ENCODE measurements at places on chromosomes 2 and 18.

DNA sequence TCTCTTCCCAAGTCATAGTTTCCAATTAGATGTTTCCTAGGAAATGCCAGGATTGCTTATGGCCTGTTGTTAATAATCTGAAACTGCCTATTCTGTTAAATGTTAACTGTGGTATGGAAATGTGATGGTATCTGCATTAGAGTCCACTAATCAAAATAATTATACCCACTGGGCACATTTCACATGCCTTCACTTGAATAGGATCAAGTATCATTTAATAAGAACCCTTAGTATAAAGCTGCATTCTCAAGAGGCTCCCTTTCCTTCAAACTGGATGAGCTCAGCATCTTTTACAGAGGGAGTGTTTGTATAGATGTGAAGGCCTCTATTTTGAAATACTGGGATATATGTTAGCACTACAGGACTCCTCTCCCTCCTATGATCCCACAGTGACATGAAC, 477.2 kb upstream of the VRK2 start:
- no peaks in the 10 kb centered on the region for H3K36me3 ChIP-seq
- no peak for DNase-seq
- H3K27me3 ChIP-seq = no peaks in the 10 kb centered on the region
- H3K4me3 ChIP-seq = no peak overlapping the region

GRCh38 chr2:108602422-108602821, 68.2 kb downstream of the LIMS1 start:
- H3K27ac ChIP-seq = no peak overlapping the region
- H3K4me1 ChIP-seq = no peaks in the 10 kb centered on the region
- DNase-seq = no peak

GRCh38 chr2:125041846-125042245, 1016.8 kb downstream of the CNTNAP5 start:
- no peaks in the 10 kb centered on the region for H3K36me3 ChIP-seq
- H3K27me3 ChIP-seq = no peaks in the 10 kb centered on the region
- no peaks in the 10 kb centered on the region for H3K4me1 ChIP-seq
- no peak for DNase-seq
- no peak overlapping the region for H3K4me3 ChIP-seq
- H3K27ac ChIP-seq = no peak overlapping the region

DNA sequence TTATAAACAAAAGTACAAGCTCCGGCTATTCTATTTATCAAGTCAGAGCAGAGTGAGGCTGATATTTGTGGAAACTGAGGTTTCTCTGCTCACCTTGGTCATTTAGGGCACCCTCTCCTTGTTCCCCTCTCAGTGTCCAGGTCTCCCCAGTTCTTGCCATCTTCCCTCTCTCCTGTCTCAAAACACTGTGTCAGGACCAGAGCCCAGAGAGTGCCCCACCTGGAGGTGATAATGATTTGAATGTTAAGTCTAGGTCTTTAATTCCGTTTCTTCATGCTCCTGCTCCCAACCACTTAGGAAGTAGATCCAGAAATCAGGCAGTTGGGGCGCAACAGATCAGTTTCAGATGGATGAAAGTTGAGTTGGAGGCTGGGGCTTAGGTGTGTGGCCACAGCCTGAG, 9.2 kb upstream of the ADCY3 start:
- H3K27ac ChIP-seq = no peak overlapping the region
- H3K27me3 ChIP-seq = no peaks in the 10 kb centered on the region
- no peaks in the 10 kb centered on the region for H3K36me3 ChIP-seq
- DNase-seq = no peak
- no peaks in the 10 kb centered on the region for H3K4me1 ChIP-seq
- H3K4me3 ChIP-seq = no peak overlapping the region

GRCh38 chr2:31207790-31208189, 9.5 kb downstream of the CAPN14 start:
- no peaks in the 10 kb centered on the region for H3K4me1 ChIP-seq
- no peak overlapping the region for H3K4me3 ChIP-seq
- DNase-seq = no peak

DNA sequence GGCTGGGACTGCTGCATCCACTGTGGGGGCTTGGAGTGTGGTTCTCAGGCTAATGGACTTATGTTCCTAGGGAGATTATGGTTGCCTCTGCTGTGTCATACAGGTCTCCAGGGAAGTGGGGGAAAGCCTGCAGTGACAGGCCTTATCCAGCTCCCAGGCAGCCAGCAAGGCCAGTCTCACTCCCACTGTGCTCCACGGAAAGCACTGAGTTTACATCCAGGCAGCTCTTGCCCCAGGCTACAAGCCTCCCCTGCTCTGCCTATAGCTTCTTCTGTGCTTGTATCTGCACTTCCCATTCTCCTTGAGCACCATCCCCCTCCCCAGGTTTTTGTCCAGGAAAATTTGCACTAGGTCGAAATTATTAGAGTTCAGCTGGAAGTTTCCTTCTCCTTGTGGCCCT, 231.9 kb downstream of the ZRANB3 start:
- H3K36me3 ChIP-seq = peaks cover 37% of the 10 kb centered on the region
- no peaks in the 10 kb centered on the region for H3K4me1 ChIP-seq
- DNase-seq = no peak
- H3K4me3 ChIP-seq = no peak overlapping the region
- H3K27ac ChIP-seq = no peak overlapping the region

- no peaks in the 10 kb centered on the region for H3K4me1 ChIP-seq
- no peak for DNase-seq
- no peaks in the 10 kb centered on the region for H3K27me3 ChIP-seq
- no peaks in the 10 kb centered on the region for H3K36me3 ChIP-seq
- no peak overlapping the region for H3K27ac ChIP-seq
These were observed 1835.5 kb upstream of the LRRTM1 start for GRCh38 chr2:82139979-82140611.

DNA sequence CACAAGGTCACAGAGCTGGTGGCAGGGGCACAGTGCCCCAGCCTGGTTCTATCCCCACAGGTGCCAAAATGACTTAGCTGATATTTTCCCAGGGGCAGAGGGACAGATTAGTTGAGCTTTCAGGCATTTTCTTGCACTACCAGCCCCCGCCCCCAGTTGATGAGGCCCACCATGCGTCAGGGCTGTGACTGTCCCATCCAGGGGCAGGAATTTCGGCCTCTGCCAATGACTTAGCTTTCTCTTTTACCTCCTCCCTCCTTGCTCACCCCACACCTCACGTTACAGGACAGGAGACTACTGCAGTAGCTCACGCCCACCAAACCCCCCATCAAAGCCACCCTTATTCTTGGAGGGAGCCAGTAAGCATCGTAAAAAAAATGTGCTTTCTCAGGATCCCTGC, 31.5 kb downstream of the MRO start:
- H3K4me1 ChIP-seq = no peaks in the 10 kb centered on the region
- H3K36me3 ChIP-seq = no peaks in the 10 kb centered on the region
- no peak overlapping the region for H3K4me3 ChIP-seq
- peak; percentile 59 for DNase-seq
- no peak overlapping the region for H3K27ac ChIP-seq

DNA sequence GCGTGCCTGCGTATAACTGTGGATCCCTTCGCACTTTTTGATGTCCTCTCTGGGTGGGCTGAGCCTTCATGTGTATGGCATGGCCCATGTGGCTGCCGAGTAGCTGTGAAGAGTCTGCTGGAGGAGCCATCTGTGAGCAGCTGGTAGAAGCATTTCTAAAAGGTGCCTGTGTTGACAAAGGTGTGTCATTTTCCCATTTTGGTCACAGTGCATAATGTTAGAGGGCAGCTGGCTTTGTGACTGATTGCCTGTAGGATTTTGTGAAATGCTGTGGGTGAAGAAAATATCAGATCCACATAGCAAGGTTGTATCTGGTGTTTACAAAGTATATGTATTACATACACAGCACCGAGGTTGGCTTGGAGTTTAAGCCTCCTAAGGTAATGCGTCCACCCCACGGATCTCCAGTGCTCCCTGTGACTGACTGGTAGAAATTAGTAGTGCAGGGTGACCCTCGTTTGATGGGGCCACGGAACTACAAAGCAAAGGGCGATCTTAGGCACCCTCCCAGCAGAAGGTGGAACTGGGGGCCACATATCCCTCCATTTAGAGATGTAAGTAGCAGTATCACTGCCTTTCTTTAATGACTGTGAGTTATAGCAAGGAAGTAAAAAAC, 16.5 kb downstream of the GATA6 start:
- H3K4me3 ChIP-seq = no peak overlapping the region
- H3K4me1 ChIP-seq = no peaks in the 10 kb centered on the region
- H3K36me3 ChIP-seq = no peaks in the 10 kb centered on the region
- DNase-seq = no peak

GRCh38 chr2:181686576-181687185, 6.4 kb upstream of the NEUROD1 start:
- no peaks in the 10 kb centered on the region for H3K36me3 ChIP-seq
- peaks cover 4% of the 10 kb centered on the region for H3K4me1 ChIP-seq
- DNase-seq = no peak
- H3K4me3 ChIP-seq = no peak overlapping the region
- H3K27ac ChIP-seq = no peak overlapping the region

DNA sequence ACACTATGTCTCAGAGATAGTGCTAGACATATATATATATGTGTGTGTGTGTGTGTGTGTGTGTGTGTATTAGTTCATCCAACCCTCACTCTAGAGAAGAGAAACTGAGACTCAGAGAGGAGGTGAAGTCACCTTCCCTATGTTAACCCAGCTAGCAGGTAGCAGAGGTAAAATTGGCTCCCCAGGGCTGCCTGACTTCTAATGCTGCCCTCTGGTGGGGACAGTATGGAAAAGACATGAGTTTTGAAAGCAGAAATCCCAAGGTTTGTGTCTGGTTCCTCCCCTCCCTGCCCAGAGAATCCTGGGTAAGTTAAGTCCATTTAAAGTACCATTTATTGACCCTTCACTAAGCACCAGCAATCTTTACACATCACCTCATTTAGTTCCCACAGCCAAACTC, 137.7 kb downstream of the THNSL2 start:
- H3K4me3 ChIP-seq = no peak overlapping the region
- H3K4me1 ChIP-seq = no peaks in the 10 kb centered on the region
- DNase-seq = peak; percentile 62

DNA sequence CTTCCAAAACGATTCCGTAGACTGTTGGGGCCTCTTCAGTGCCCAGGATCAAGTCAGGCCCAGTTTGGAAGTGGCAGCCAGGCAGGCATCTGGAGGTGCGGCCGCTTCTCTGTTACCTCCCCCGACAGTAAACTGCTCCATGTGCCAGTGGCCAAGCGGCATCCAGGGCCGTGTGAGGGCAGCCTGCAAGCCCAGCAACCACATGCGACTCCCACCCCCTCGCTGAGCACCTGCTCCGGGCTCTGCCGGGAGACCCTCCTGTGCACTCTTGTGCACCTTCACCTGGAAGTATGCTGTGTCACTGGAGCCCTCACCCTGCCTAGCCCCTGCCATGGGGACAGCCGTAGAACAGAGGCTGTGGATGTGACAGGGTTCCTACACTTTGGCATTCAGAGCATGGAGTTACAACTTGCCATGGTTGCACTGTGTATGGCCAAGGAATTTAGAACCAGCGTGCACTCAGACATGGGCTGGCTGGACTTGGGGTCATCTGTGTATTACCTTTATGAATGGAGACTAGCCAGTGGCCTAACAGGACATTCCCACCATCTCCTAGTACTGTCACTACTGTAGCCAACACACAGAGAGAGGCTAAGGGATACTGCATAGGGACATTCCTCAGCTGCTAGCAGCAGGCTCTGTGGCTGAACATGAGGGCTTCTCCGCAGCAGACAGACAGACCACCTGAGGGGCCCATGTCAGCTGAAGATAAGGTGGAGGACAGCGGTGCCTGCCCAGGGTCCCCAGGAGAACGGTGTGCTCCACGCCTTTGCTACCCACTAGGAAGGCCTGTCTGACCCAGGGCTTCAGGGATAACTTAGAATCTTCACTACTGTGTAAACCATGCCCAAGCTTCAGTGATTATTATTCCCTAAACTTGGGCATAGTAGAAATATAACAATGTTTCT, 25.0 kb upstream of the FAHD2A start:
- no peaks in the 10 kb centered on the region for H3K36me3 ChIP-seq
- H3K27me3 ChIP-seq = no peaks in the 10 kb centered on the region
- no peak overlapping the region for H3K27ac ChIP-seq
- no peaks in the 10 kb centered on the region for H3K4me1 ChIP-seq

GRCh38 chr2:177359836-177360595, 32.6 kb upstream of the AGPS start:
- no peak overlapping the region for H3K4me3 ChIP-seq
- DNase-seq = no peak
- no peaks in the 10 kb centered on the region for H3K36me3 ChIP-seq
- no peaks in the 10 kb centered on the region for H3K27me3 ChIP-seq
- no peak overlapping the region for H3K27ac ChIP-seq

- no peak overlapping the region for H3K27ac ChIP-seq
- no peaks in the 10 kb centered on the region for H3K4me1 ChIP-seq
- no peak overlapping the region for H3K4me3 ChIP-seq
- H3K27me3 ChIP-seq = no peaks in the 10 kb centered on the region
These were observed 247.8 kb downstream of the EIPR1 start for GRCh38 chr2:3129867-3130266.

- H3K27ac ChIP-seq = no peak overlapping the region
- H3K4me3 ChIP-seq = no peak overlapping the region
- no peaks in the 10 kb centered on the region for H3K36me3 ChIP-seq
- H3K27me3 ChIP-seq = no peaks in the 10 kb centered on the region
- no peak for DNase-seq
- no peaks in the 10 kb centered on the region for H3K4me1 ChIP-seq
These were observed 72.6 kb downstream of the SUCLG1 start for GRCh38 chr2:84386336-84387040.

DNA sequence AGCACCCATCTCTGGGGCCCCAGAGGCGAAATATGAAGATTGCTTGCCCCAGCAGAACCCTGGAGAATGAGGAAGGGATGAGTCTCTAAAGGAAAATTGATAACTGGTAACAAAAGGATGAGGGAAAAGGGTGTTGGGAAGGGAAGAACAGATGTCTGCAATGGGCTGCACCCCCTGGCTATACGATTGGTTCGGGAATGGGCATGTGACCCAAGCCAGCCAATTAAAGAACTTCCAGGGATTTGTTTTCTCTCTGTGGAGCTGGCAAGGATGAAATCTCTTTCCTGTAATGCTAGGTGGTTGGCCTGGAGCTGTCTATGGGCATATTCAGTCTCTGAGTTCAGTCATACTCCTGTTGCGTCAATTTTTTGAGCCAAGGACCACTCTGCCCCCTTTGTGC, 12.8 kb upstream of the NPPC start:
- no peak for DNase-seq
- H3K36me3 ChIP-seq = no peaks in the 10 kb centered on the region
- H3K27ac ChIP-seq = no peak overlapping the region
- no peaks in the 10 kb centered on the region for H3K27me3 ChIP-seq
- H3K4me3 ChIP-seq = no peak overlapping the region
- no peaks in the 10 kb centered on the region for H3K4me1 ChIP-seq

DNA sequence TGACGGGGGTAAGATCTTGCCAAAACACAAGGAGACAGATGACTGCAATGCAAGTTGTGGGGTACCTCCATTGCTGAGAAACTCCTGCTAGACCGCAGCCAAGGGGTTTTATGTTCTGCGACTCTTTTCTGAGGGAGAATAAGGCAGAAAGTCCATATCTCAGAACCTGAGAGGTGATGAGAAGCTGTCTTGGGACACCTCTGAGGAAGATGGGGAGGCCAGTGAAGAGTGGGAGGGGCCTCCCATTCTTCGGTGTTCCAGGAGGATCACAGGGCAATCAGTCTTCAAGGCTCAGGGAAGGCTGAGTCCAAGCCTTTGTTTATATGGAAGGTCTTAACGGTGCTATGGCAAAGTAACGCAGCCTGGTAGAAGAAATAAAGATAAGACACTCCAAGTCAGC, 18.0 kb downstream of the CYP27A1 start:
- H3K36me3 ChIP-seq = peaks cover 5% of the 10 kb centered on the region
- no peak for DNase-seq
- no peaks in the 10 kb centered on the region for H3K4me1 ChIP-seq
- H3K27me3 ChIP-seq = no peaks in the 10 kb centered on the region
- no peak overlapping the region for H3K27ac ChIP-seq
- H3K4me3 ChIP-seq = no peak overlapping the region
